CD4-positive, alpha-beta memory T cell (primary cell): ENCODE measurements at places on chromosomes 6 and 20. TPM values are rescaled to one million over a fixed set of nuclear protein-coding genes. Genes with fewer than 3 reads are reported as not detected.

SFT2D1 gene
- polyA plus RNA-seq = 70.3 TPM

AGPAT4 gene
- polyA plus RNA-seq = 6.9 TPM

POU3F2 gene
- not detected for polyA plus RNA-seq

ZNF831 gene
- polyA plus RNA-seq = 7.8 TPM

PAK5 gene
- not detected for polyA plus RNA-seq

DNA sequence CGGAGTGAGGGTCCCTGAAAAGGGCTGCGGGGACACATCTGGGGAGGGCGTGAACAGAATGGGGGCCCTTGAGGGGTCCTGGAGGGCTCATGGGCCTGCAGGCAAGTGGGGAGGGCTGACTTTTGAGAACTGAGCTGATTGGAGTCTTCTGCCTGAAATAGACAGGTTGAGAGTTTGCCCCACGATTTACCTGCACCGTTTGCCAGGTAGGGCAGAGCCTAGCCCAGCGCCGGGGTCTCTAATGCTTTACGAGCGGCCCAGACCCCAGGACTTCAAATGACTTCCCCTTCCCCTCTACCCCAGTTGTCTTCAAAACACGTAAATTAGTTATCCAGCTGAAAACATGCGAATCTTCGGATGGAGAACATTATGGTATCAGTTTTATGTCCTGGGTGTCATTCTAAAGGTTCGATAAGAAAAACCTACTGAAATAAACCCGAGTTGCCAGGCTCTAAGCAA is 1.3 kb downstream of the PLCB1 start:
- DNase-seq = no peak

DNA sequence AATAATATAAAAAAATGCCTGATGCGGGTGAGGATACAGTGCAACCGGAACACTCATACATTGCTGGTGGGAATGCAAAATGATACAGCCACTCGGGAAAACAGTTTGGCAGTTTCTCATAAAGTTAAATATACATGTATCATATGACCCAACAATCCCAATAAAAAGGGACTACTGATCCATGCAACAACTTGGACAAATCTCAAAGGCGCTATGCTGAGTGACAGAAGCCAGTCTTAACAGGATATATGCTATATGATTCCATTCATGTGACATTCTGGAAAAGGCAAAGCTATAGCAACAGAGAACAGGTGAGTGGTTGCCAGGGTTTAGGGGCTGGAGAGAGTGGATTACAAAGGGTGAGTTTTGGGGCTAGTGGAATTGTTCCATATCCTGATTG is 170.2 kb upstream of the MLN start:
- no peak for DNase-seq

- DNase-seq = no peak
Observed at GRCh38 chr6:111381728-111382127, 101.3 kb downstream of the REV3L start.
